Panc1 (cell line): ENCODE measurements at places on chromosomes 4 and X.
A peak's percentile ranks its signal among the peaks of the same experiment; 100 is the strongest.

GRCh38 chrX:119226446-119226845, 9.6 kb upstream of the PGRMC1 start:
- DNase-seq = no peak
- H3K27ac ChIP-seq = no peak overlapping the region
- no peaks in the 10 kb centered on the region for H3K36me3 ChIP-seq
- no peak overlapping the region for H3K4me3 ChIP-seq
- H3K27me3 ChIP-seq = no peaks in the 10 kb centered on the region; the same call in 1 of the 2 replicates
- H3K4me1 ChIP-seq = no peaks in the 10 kb centered on the region

DNA sequence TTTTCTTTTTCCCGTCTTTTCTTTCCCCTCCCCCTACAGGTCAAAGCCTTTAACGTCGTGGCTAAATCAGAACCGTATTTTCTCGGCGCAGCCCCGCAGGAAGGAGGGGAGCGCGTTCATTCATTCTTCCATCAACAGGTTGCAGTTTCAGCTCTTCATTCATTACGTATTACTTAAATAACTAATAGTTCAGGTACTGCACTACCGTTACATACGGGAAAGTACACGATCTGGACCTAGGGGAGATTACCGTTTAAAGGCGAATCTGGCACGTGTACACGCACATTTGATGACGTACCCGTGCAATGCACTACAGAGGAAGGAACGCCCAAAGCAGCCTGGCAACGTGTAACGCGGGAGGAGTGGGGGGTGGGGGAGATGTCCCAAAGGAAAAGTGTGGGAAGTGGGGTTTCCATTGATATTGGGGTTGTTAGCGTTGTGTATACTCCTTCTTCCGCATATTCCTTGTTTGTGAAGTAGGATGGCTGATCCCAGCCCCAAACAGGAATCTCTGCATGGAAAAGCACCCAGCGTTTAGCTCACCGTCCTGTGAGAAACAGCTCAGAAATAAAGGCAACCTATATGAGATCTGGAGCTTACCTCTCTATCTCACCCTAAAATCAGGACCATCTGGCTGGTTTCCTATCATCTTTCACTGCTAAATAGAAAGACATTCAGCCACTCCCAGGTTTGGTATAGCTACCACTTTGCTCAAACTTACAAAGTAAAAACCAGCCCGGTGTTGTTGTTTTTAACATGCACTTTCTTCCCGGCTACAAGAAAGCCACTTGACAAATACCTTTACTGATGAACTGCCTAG, 585 bp upstream of the SEC24D start:
- H3K36me3 ChIP-seq = peaks cover 2% of the 10 kb centered on the region; the same call in 1 of the 2 replicates
- no peaks in the 10 kb centered on the region for H3K27me3 ChIP-seq
- H3K4me1 ChIP-seq = peaks cover 8% of the 10 kb centered on the region
- DNase-seq = peak; percentile 27
- H3K27ac ChIP-seq = peak overlapping the region; percentile 84

DNA sequence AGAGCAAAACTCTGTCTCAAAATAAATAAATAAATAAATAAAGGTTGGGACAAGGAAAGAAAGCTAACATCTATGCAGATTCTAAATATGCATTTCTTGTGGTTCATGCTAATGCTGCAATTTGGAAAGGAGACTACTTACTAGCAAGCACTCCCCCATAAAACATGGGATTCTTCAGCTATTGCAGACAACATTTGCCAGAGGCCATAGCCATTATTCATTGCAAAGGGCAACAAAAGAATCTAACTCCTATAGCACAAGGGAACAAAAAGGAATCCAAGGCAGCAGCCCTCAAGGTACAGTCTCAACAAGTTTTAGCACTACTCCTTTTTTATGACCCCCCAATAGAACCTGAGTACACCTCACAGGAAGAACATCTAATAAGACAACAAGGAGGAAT, 8.0 kb upstream of the HERC5 start:
- H3K4me1 ChIP-seq = no peaks in the 10 kb centered on the region
- no peak for DNase-seq
- no peak overlapping the region for H3K27ac ChIP-seq
- H3K27me3 ChIP-seq = no peaks in the 10 kb centered on the region
- no peak overlapping the region for H3K4me3 ChIP-seq

- DNase-seq = no peak
- no peak overlapping the region for H3K4me3 ChIP-seq
- no peak overlapping the region for H3K27ac ChIP-seq
- no peaks in the 10 kb centered on the region for H3K4me1 ChIP-seq
Measured at GRCh38 chr4:47942081-47942819, 27.9 kb upstream of the NFXL1 start.
